Right forelimb (tissue), 1 donor: ENCODE measurements at places on chromosomes 16 and 17.

DNA sequence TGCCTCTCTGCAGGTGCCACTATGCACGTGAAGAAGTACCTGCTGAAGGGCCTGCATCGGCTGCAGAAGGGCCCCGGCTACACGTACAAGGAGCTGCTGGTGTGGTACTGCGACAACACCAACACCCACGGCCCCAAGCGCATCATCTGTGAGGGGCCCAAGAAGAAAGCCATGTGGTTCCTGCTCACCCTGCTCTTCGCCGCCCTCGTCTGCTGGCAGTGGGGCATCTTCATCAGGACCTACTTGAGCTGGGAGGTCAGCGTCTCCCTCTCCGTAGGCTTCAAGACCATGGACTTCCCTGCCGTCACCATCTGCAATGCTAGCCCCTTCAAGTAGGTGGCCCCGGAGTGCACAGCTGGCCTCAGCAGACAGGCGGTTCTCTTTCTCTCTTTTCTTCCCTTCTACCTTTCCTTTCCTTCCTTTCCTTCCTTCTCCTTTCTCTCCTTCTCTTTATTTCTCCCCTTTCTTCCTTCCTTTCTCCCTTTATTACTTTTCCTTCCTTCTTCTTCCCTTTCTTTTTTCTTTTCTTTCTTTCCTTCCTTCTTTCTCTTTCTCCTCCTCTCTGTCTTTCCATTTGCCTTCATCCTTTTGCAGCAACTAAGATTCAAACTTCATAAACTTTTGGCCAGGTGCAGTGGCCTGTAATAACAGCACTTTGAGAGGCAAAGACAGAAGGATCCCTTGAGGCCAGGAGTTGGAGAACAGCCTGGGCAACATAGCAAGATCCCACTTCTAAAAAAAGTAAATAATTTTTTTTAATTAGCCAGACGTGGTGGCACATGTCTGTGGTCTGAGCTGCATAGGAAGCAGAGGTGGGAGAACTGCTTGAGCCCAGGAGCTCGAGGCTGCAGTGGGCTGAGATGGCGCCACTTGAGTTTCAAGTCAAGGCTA lies 46.7 kb downstream of the SCNN1B start:
- DNase-seq = no peak

DNA sequence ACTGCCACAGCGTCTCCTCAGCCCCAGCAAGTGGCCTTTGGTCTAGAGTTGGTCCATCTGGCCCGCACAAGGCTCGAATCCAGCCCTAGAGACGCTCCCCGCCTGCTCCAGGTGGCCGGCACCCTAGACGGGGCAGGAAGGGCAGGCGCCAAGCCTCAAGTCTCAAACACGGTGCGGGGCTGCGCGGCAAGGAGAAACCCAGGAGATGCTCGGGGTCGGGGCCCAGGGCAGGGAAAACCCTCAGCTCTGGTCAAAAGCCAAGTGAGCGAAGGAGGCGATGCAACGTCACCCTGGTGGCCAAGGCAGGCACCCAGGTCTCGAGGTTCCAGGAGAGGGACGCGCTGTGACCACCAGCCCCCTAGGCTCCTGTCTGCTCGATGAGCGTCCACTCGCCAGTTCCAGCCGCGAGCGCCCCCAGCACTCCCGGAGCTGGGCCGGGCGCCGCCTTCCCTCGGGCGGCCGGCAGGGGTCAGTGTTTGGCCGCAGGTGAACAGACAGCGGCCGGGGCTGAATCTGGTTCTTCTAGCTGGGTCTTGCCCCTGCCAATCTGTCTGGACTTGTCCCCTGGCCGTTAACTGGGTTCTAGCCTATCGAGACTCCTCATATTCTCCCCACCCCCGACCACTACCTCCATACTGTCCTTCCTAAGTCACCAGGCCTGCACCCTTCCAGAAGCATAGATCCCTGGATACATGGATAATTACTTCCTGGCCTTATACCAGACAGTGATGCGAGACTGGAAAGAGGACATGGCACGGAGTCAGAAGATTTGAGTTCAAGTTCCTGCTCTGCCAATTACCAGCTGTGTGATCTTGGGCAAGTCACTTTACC lies 44.0 kb downstream of the PRAC1 start:
- peak; percentile 76 for DNase-seq

DNA sequence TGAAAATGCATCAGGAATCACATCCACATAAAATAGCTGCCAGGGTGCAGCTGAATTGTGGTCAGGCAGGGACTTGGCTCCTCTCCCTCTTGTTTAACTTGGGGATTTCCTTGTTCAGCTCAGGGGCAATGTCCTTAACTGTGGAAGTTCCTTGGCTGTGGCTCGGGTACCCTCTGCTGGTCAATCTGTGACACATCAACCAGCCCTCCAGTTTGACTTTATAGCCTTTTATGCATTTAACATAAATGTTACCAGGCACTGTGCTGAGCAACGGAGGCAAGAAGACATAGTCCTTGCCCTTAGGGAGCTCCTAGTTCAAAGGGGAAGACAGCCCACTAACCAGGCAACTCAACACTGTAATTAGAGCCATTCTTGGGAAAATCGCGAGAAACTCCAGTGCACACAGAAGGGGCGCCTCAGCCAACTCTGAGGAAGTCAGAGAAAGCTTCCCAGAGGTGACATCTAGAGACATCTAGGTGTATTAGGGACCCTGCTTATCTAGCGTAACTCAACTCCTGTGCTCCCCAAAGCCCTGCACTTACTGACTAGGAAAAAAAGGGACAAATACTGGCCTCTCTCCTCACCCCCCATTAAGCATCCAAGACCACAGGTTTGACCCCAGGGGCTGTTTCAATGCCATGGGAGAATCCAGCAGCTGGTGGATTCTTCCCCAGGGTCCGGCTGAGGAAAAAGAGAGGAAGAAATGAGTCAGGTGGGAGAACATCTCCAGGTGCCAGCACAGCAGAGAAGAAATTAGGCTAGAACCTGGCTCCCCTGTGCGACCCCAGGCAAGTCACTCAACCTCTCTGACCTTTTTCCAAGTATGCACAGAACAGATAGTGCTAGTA lies 17.3 kb upstream of the EEF2K start:
- peak; percentile 69 for DNase-seq

- DNase-seq = peak; percentile 70
Observed at GRCh38 chr17:27494192-27495091, 38.2 kb downstream of the KSR1 start.

- DNase-seq = no peak
Observed at GRCh38 chr16:11245222-11245737, 10.7 kb downstream of the SOCS1 start.

DNA sequence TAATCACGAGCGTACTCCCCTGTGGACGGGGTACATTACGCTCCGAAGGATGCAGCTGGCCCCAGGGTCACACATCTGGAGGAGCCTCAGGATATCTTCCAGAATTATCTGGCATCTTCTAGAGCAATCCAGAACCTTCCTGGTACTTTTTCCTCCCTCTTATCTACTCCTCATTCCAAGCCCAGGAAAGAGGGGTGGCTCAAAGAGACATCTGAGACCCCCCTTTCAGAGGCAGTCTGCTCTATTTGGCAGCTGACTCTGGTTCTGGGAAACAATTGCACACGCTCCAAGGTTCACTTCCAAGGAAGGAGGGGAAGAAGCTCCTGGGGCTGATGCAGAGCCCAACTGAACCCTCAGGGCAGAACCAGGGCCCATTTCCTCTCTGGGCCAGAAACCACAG lies 14.9 kb downstream of the RBFOX3 start:
- DNase-seq = no peak
